Chondrocyte (in vitro differentiated cells): ENCODE measurements at places on chromosomes 2 and 18. TPM values are rescaled to one million over a fixed set of nuclear protein-coding genes. Genes with fewer than 3 reads are reported as not detected.
A peak's percentile ranks its signal among the peaks of the same experiment; 100 is the strongest.

The CRIM1 gene
- 99.5 to 194 TPM (median 184 TPM) in 3 replicates for total RNA-seq

GRCh38 chr2:195967336-195967735 is 101.3 kb downstream of the DNAH7 start:
- H3K27ac ChIP-seq, result no peak overlapping the region
- peaks cover 28% of the 10 kb centered on the region for H3K27me3 ChIP-seq
- H3K36me3 ChIP-seq, result no peaks in the 10 kb centered on the region
- no peak overlapping the region for H3K4me3 ChIP-seq
- DNase-seq, result no peak
- H3K4me1 ChIP-seq, result no peaks in the 10 kb centered on the region

The RND3 gene
- 65.1 to 125 TPM (median 124 TPM) in 3 replicates for total RNA-seq

The GALR1 gene
- not detected in 3 replicates for total RNA-seq

DNA sequence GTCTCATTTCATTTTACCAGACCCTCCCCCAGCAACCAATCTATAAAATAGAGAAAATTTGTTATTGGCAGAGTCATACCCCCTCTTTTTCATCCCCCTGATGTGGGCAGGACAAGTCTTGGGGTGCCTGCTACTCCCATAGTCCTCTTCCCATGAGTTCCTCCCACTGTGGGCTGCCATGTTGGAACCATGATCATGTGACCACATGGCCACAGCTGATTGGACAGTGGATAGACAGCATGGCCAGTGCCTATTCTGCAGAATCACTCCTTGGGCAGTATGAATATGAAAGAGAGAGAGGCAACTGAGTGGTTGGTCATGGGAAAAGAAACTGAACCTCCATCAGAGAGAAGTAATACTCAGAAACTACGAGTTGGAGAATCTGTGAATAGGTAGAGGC is 84.9 kb downstream of the PDCL3 start:
- H3K36me3 ChIP-seq, result peaks cover 5% of the 10 kb centered on the region
- H3K4me1 ChIP-seq, result peaks cover 14% of the 10 kb centered on the region
- H3K4me3 ChIP-seq, result no peak overlapping the region
- DNase-seq, result no peak

- no peaks in the 10 kb centered on the region for H3K36me3 ChIP-seq
- no peak within 1 kb of the TSS for H3K27ac ChIP-seq
- DNase-seq, result no peak
- H3K27me3 ChIP-seq, result peaks cover 74% of the 10 kb centered on the region
Observed at GRCh38 chr2:138779781-138780445, at the start of gene NXPH2. Gene NXPH2 (minus strand): TSS chr2:138780390. CDS start chr2:138780241, 149 bp downstream.

GRCh38 chr2:141103216-141103615 is 1027.6 kb downstream of the LRP1B start:
- no peaks in the 10 kb centered on the region for H3K27me3 ChIP-seq
- no peak overlapping the region for H3K4me3 ChIP-seq
- no peak for DNase-seq
- no peaks in the 10 kb centered on the region for H3K36me3 ChIP-seq
- H3K27ac ChIP-seq, result no peak overlapping the region
- H3K4me1 ChIP-seq, result no peaks in the 10 kb centered on the region

The CRACDL gene
- 17.0 to 50.4 TPM (median 19.9 TPM) in 3 replicates for total RNA-seq

DNA sequence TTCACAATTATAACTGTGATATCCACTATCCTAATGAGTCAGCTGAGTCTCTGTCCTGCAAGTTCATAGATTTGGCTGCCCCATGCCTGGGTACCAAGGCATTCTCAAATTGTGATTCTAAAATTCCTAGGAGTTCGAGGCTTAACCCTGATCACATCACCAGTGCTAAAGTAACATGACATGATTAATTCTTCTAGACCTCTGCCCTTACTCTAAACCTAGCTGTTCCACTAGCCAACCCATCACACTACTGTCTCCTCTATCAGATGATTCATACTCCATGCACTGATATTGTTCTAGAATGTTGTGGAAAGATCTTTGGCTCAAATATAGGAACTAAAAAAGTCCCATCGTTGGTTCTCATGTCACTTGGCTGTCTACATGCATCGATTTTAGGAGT is 487.6 kb downstream of the PIK3C3 start:
- no peak for DNase-seq
- no peaks in the 10 kb centered on the region for H3K36me3 ChIP-seq
- H3K27me3 ChIP-seq, result no peaks in the 10 kb centered on the region
- H3K4me3 ChIP-seq, result no peak overlapping the region
- peaks cover 8% of the 10 kb centered on the region for H3K4me1 ChIP-seq

DNA sequence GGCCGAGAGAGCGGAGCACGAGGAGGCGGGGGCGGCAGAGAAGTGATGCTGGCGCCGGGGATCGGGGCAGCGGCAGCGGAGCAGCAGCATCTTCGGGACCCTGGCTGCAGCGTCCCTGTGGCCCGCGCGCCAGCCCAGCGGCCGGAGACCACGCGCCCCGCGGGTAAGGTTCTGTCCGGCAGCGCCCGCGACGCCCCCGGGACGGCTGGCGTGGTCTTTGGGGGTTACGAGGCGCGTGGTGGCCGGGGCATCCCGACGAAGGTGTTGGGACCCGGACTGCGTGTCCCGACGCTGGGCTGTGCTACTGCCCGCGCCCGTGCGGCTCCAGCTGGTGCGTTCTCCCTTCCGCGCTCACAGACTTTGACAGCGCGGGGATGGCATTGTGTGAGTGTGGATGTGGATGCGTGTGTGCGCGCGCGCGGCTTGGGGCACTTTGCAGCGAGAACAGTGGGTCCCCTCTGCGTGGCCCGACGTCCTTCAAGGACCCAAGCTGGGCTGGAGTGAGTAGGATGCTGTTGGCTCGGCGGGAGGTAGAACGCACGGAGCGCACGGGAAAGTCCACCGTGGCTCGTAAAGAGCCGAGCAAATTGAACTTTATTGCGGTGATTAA is 405.0 kb downstream of the XIRP2 start:
- H3K36me3 ChIP-seq, result no peaks in the 10 kb centered on the region
- peak overlapping the region; percentile 58 for H3K27ac ChIP-seq
- peak; percentile 67 for DNase-seq
- peaks cover 6% of the 10 kb centered on the region for H3K27me3 ChIP-seq
- H3K4me3 ChIP-seq, result peak overlapping the region; percentile 91
- peaks cover 17% of the 10 kb centered on the region for H3K4me1 ChIP-seq

- no peak overlapping the region for H3K27ac ChIP-seq
- H3K4me1 ChIP-seq, result peaks cover 8% of the 10 kb centered on the region
- H3K27me3 ChIP-seq, result peaks cover 21% of the 10 kb centered on the region
- H3K36me3 ChIP-seq, result peaks cover 4% of the 10 kb centered on the region
- DNase-seq, result no peak
- no peak overlapping the region for H3K4me3 ChIP-seq
Observed at GRCh38 chr2:179771791-179772190, 89.6 kb downstream of the ZNF385B start.

The UPP2 gene
- total RNA-seq, result 0.60 TPM in 1 of 3 replicates, not detected in the others

The CRYGD gene
- total RNA-seq, result not detected in 3 replicates

DNA sequence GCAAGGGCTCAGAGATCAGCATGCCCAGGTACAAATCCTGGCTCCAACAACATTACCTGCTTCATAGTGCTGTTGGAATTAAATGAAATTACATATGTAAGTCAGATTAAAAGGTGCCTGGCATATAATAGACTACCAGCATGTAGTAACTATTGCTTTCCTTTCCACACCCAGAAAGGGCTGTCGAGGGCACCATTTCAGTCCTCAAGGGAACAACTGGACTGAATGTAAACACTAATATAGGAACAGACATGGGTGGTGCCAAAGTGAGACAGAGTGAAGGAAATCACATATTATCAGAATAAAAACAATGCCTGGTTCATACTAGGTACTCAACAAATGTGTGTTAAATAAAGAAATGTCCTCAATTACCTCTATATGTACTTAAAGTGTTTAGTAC is 43.3 kb downstream of the FAP start:
- peaks cover 61% of the 10 kb centered on the region for H3K4me1 ChIP-seq
- no peak overlapping the region for H3K4me3 ChIP-seq
- no peaks in the 10 kb centered on the region for H3K27me3 ChIP-seq
- no peak for DNase-seq
- peak overlapping the region; percentile 89 for H3K27ac ChIP-seq

GRCh38 chr2:53575721-53576124 is 191.9 kb upstream of the CHAC2 start:
- H3K27me3 ChIP-seq, result peaks cover 4% of the 10 kb centered on the region
- H3K4me1 ChIP-seq, result peaks cover 23% of the 10 kb centered on the region
- no peak overlapping the region for H3K4me3 ChIP-seq
- H3K36me3 ChIP-seq, result no peaks in the 10 kb centered on the region

GRCh38 chr18:58863539-58864145 is 1.0 kb upstream of the ZNF532 start:
- no peak for DNase-seq
- H3K4me1 ChIP-seq, result peaks cover 82% of the 10 kb centered on the region
- H3K4me3 ChIP-seq, result peak overlapping the region; percentile 81
- peak overlapping the region; percentile 99 for H3K27ac ChIP-seq
- H3K27me3 ChIP-seq, result no peaks in the 10 kb centered on the region
- peaks cover 19% of the 10 kb centered on the region for H3K36me3 ChIP-seq

GRCh38 chr2:179274749-179275148 is 10.1 kb upstream of the SESTD1 start:
- H3K4me3 ChIP-seq, result no peak overlapping the region
- no peaks in the 10 kb centered on the region for H3K27me3 ChIP-seq
- peak overlapping the region; percentile 74 for H3K27ac ChIP-seq

The ITPRIPL1 gene
- 0.63 to 3.2 TPM (median 2.8 TPM) in 3 replicates for total RNA-seq

DNA sequence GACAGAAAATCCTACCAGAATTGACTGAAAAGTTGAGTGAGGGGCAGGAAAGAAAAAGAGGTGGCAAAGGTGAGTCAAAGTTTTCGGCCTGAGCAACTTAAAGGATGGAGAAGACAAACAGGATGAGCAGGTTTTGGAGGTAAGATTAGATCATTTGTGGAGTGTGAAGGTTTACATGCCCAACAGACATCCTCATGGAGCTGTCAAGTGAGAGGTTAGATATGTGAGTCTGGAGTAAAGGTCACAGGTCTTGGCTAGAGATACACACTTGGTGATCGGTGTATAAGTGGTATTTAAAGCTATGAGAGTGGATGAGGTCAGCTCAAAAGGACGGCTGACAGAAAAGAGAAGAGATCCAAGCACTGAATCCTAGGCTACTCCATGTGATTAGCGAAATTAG is 11.1 kb upstream of the MYL12A start:
- H3K27me3 ChIP-seq, result no peaks in the 10 kb centered on the region
- no peak overlapping the region for H3K27ac ChIP-seq
- H3K4me3 ChIP-seq, result no peak overlapping the region
- DNase-seq, result no peak
- no peaks in the 10 kb centered on the region for H3K4me1 ChIP-seq
- H3K36me3 ChIP-seq, result peaks cover 2% of the 10 kb centered on the region

GRCh38 chr2:174561283-174561971 is 36.2 kb downstream of the WIPF1 start:
- H3K36me3 ChIP-seq, result peaks cover 16% of the 10 kb centered on the region
- no peaks in the 10 kb centered on the region for H3K27me3 ChIP-seq
- peak overlapping the region; percentile 52 for H3K27ac ChIP-seq
- no peak overlapping the region for H3K4me3 ChIP-seq
- no peak for DNase-seq

The RAB27B gene
- total RNA-seq, result 0.20 to 0.51 TPM (median 0.28 TPM) in 3 replicates

DNA sequence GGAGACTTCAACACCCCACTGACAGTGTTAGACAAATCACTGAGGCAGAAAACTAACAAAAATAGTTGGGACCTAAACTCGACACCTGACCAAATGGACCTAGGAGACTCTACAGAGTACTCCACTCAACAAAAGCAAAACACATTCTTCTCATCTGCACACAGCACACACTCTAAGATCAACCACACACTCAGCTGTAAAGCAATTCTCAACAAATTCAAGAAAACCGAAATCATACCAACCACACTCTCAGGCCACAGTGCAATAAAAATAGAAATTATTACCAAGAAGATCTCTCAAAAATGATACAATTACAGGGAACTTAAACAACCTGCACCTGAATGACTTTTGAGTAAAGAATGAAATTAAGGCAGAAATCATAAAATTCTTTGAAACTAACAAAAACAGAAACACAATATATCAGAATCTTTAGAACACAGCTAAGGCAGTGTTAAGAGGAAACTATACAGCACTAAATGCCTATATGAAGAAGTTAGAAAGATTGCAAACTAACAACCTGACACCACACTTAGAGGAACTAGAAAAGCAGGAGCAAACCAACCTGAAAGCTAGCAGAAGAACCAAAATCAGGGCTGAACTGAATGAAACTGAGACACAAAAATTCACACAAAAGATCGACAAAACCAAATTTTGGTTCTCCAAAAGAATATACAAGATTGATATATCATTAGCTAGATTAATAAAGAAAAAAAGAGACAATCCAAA is 46.3 kb downstream of the RTTN start:
- H3K27me3 ChIP-seq, result no peaks in the 10 kb centered on the region
- DNase-seq, result no peak
- H3K4me3 ChIP-seq, result no peak overlapping the region
- peaks cover 12% of the 10 kb centered on the region for H3K36me3 ChIP-seq
- no peak overlapping the region for H3K27ac ChIP-seq
- peaks cover 15% of the 10 kb centered on the region for H3K4me1 ChIP-seq

The IL36A gene
- total RNA-seq, result not detected in 3 replicates

The BCL11A gene
- total RNA-seq, result 11.1 to 15.4 TPM (median 13.4 TPM) in 3 replicates

DNA sequence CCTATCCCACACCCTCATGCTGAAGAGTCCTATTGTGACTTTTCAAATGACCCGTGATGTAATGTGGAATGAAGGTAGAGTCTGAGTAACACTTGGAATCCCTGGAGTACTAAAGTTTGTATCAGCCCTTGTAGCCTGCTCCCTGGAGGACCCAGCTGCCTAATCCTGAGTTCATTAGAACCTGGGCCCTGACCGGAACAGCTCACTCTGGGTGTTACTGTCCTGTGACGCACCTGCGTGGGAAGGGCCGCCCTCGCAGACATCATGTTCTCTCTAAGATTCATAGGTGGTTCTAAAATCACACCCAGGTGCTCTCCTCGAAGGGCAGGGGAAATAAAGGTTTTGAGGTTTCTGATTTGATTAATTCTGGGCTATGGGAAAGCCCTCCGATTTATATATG is 62.3 kb downstream of the NCK2 start:
- peaks cover 36% of the 10 kb centered on the region for H3K4me1 ChIP-seq
- no peak overlapping the region for H3K4me3 ChIP-seq
- H3K36me3 ChIP-seq, result peaks cover 2% of the 10 kb centered on the region
- no peak overlapping the region for H3K27ac ChIP-seq

- no peaks in the 10 kb centered on the region for H3K36me3 ChIP-seq
- H3K27ac ChIP-seq, result peak overlapping the region; percentile 80
- H3K4me3 ChIP-seq, result no peak overlapping the region
- H3K4me1 ChIP-seq, result peaks cover 52% of the 10 kb centered on the region
- H3K27me3 ChIP-seq, result no peaks in the 10 kb centered on the region
Observed at GRCh38 chr2:45184606-45185005, 175.4 kb upstream of the SIX2 start.

The CABYR gene
- 8.1 to 11.5 TPM (median 9.8 TPM) in 3 replicates for total RNA-seq

The FN1 gene
- total RNA-seq, result 30,644 to 36,263 TPM (median 31,288 TPM) in 3 replicates

The USP37 gene
- total RNA-seq, result 9.5 to 14.6 TPM (median 10.0 TPM) in 3 replicates

The SERPINB13 gene
- total RNA-seq, result not detected in 3 replicates

GRCh38 chr18:10482985-10483949 is 28.8 kb downstream of the APCDD1 start:
- no peaks in the 10 kb centered on the region for H3K27me3 ChIP-seq
- H3K36me3 ChIP-seq, result peaks cover 7% of the 10 kb centered on the region
- no peaks in the 10 kb centered on the region for H3K4me1 ChIP-seq
- no peak overlapping the region for H3K4me3 ChIP-seq
- DNase-seq, result no peak

- no peak overlapping the region for H3K27ac ChIP-seq
- peak; percentile 52 for DNase-seq
- H3K27me3 ChIP-seq, result no peaks in the 10 kb centered on the region
- H3K36me3 ChIP-seq, result no peaks in the 10 kb centered on the region
Observed at GRCh38 chr2:238304116-238304515, 15.7 kb upstream of the PER2 start.

The FLACC1 gene
- 1.4 to 2.1 TPM (median 1.5 TPM) in 3 replicates for total RNA-seq
